CD8-positive, alpha-beta T cell (primary cell): ENCODE measurements at places on chromosomes 6 and 20.

DNA sequence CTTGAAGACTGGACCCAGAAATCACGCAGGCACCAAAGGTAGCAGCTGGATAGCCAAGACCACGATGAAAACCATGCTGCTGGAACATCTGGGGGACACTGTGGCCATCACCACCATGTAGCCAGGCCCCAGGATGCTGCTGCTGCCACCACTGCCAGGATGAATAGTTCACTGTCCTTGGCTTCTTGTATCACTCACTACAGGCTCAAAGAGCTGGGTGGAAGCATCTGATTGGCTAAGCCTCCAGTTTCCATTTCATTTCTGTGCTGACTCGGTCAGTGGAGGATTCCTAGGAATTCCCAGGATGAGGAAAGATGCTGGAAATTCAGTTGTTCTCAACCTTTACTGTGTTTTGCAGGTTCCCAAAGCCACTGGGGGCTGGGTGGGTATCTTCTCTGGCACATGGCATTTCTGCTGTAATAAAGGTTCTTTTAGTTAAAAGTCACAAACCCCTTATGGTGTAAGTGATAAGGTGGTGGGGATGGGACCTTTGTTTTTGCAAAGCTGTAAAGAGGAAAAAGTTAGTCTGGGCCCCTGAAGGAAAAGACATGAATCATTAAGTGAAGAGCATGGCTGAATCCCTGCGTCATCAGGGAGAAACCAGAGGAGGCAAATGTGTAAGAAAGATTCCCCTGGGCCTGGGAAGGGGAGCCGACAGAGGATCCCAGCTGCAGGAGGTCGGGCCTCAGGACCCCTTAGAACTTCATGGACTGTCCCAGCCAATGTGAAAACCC is 75.6 kb upstream of the RNF24 start:
- no peak for DNase-seq

DNA sequence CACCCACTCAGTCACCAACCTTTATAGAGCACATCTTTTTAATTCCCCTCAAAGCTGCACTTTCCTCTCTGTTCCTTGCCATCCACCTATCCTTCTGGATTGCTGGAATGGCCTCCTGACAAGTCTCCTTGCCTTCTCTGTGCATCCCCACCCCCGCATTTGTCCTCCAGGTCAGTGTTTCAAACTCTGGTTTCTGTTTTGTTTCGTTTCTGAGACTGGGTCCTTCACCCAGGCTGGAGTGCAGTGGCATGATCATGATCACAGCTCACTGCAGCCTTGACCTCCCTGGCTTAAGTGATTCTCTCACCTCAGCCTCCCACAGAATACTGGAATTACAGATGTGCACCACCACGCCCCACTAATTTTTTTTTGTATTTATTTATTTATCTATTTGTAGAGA is 96.2 kb downstream of the PLCB1 start:
- DNase-seq = no peak

DNA sequence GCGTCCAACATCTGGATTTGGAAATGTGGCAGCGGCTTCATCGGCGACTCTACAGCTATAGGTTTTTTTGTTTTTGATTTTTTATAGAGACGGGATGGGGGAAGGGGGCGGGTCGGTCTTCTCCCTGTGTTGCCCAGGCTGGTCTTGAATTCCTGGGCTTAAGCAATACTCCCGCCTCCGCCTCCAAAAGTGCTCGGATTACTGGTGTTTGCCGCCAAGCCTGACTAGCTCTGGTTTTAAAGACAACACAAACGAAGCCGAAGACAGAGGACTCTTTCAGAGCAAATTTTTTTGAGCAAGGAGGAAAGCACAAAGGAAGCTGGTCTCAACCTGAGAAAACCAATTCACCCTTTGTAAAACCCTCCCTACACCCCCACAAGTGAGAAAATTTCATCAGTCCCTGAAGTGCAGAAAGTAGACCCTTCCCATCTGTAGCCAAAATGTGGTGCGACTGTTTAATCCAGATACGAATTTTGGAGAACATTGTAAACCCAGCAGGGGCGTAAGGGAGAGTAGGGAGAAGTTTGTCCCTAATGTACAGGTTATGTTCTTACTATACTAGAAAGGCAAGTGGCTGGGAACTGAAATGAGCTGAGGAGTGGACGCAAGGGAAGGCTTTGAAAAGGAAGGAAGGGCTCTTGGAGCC is 185.9 kb downstream of the TRIM27 start:
- DNase-seq = no peak

GRCh38 chr6:5997420-5997987 is 9.2 kb downstream of the NRN1 start:
- no peak for DNase-seq

- DNase-seq = no peak
Measured at GRCh38 chr6:72691249-72691648, 69.4 kb downstream of the KCNQ5 start.

DNA sequence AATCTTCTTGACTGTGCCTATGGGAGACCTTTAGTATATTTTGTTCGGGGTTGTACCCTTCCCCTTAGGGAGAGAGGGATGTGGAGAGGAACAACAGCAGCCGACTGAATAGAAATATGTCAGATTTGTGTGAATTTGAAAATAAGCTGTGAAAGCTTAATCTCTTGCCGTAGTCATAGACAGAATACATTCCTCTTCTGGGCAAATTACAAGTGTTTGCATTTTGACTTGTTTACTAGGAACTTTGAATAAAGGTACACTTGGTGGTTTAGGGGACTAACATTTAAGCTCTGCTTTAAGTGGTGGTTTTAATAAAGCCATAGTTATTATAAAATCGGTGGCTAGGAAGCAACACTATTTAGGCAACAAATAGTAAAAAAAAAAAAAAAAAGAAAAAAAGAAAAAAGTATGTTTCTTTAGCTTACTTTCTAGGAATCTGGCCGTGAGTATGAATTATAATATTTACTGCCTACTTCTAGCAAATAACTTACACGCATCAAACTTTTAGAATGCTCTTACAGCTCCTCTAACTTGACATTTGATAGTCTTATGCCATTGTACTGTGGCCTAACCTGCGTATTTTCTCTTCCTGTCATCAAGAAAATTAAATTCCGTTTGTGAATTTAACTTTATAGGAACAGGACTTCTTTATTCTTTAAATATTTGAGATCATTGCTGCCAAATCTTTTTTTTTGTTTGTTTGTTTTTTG is 65.1 kb downstream of the ZBTB2 start:
- DNase-seq = no peak

DNA sequence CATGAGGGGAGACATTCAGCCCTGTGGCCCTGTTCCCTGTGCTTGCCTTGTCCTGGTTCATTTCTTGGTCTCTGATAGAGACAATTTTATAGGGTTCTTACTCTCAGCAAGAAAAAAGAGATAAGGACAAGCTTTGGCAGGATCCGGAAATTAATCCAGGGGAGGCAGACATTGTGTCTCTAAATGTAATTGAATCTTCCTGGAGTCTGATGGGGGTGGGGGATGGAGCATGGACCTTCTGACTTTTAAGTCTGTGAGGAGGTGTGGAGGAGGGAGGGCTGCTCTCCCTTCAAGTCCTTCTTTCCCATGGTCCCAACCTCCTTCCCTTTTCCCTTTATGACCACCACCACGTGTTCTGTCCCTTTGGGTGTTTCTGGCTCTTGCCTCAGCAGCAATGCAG is 512.7 kb downstream of the DHX35 start:
- no peak for DNase-seq

GRCh38 chr6:156731396-156731795 is 45.8 kb upstream of the ARID1B start:
- DNase-seq = no peak

- no peak for DNase-seq
Measured at GRCh38 chr6:112180095-112180820, 74.1 kb downstream of the LAMA4 start.

GRCh38 chr6:29671026-29671425 is 9.9 kb downstream of the ZFP57 start:
- DNase-seq = no peak

- DNase-seq = peak; percentile 38
Measured at GRCh38 chr6:116682334-116682712, 1.3 kb downstream of the KPNA5 start.
